ENCODE measurements at places on chromosomes 2 and 18.

- no peak for DNase-seq
These were observed 28.3 kb upstream of the CCL20 start for GRCh38 chr2:227785293-227785692.

DNA sequence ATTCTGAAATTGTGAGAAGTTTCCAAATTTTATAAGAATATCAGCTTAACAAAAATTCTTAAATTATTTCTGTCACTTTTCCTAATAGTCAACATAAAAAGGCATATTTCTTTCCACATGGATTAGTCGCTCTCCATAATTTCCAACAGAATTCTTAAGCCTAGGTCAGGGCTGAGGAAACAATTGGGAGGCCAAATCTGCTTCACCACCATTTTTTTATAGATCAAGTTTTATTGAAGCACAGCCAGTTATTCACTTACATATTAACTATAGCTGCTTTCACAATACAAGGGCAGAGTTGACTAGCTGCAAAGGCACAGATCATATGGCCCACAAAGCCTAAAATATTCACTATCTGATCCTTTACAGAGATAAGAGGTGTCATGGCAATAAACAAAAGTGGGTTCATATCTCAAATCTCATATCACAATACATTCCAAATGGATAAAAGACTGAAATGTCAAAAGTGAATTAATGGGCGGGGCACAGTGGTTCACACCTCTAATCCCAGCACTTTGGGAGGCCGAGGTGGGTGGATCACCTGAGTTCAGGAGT, 18.7 kb downstream of the MEMO1 start:
- no peak for DNase-seq

DNA sequence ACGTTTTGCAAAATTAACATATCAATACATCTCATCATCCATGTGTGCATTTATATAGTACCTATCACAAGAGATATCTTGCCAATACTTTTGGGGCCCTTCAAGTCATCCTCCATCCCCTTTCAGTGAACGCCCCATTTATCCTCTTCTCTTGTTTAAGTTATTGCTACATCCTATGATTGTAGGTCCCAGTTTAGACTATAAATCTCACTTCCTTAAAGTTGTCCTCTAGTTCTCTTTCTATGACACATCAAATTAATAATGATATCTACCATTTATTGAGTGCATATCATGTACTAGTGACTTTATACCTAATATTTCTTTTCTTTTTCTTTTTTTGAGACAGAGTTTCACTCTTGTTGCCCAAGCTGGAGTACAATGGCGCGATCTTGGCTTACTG, 28.8 kb upstream of the FBXO11 start:
- no peak for DNase-seq

DNA sequence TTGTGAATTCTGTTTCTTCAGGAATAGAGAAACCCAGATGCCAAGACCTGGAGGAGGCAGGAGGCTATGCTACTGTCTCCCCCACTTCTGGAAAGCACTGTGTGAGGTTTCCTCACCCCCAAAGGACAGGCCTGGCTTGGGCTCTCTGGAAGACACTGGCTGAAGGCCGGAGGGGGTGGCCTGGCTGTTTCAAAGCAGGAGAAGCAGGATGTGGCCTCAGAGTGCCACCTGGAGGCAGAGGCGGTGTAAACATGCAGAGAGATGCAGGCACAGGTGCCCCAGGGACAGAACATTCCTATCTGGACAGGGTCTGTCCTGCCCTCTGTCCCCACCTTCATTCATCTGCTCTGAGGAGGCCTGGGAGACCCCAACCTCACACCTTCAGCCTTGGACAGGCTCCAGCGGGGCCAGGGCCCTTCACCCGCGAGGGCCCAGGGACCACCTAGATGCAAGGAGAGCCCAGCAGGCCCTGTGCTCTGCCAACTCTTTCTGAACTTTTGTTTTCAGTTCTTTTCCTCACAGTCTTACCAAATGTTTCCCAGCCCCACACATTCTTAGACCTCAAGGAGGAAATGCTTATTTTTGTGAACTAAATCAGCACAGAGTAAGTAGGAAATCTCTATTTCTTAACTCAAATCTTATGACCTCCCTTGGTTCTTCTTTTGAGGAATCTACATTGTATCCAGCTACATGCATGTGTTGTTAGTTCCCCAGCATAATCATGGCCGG, 79.2 kb downstream of the LONRF2 start:
- DNase-seq, result peak; percentile 72
